ENCODE measurements at places on chromosomes 16 and 17.

DNA sequence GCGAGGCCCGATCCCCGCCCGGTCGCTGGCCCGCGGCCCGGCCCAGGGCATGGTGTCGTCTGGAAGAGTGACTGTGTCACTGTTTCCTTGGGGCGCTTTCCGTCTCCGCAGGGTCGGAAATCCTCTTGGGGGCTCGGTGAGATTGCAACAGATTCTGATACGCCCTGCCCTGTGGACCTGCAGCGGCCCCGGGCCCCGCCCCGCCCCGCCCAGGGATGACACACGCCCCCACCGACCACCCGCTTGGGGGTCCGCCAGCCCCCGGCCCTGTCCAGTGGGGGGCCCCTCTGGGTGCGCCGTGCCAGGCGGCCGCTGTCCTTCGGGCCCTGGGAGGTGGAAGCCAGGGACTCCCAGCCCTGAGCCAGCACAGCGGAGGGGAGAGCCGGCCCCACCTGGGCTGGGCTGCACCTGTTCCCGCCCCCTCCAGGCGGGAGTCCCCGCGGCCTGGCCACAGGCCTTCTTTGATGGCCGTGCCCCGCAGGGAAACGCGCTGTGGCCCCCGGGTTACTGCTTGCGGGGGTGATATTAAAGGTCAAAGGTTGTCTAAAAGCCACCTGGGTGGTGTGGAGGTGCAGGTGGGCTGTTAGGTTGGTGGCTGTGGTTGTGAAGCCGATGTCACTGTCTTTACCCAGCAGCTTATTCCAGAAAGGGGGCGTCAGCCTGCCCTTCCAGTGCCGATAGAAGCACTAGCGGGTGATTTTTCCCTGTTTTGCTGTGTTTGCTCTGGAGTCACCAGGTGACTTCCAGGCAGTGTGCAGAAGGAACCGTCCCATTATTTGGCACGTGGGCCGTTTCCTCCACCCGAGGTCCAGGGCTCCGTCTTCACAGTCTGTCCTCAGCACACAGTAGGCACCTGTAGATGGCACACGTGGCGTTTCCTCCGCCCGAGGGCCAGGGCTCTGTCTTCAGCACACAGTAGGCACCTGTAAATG, 752 bp downstream of the TBC1D24 start:
- peak; percentile 31 for DNase-seq

DNA sequence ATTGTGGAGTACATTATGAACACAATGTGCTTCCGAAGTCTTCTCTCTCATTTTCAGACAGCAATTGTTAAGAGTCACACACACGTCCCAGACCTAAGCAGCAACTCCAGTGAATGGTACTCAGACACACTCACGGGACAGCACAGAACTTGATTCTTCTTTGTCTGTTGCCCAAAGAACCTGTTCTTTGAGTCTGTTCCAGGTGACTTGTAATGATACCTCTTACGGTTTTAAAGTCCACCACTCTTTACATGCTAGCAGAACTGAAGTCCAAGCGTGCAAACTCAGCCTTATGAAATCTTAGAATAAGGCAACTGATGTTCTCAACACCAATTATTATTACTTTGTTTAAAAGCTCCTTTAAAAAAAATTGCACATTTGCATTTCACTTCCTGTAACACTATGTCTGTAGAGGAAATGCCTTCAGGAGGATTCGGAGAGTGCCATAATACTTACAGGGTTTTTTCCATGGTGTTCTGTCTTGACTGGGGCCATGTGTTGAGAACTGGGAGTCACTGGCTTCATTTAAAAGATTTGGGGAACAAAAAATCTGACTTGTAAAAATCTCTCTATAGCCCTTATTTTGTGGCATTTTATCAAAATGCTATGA, 48.1 kb downstream of the MARF1 start:
- DNase-seq = no peak

GRCh38 chr17:9880582-9880999, 24.5 kb downstream of the RCVRN start:
- DNase-seq = no peak

- DNase-seq = no peak
Observed at GRCh38 chr17:180381-181244, 837 bp downstream of the DOC2B start.

GRCh38 chr16:81321039-81321438, 6.3 kb downstream of the GAN start:
- DNase-seq = no peak

DNA sequence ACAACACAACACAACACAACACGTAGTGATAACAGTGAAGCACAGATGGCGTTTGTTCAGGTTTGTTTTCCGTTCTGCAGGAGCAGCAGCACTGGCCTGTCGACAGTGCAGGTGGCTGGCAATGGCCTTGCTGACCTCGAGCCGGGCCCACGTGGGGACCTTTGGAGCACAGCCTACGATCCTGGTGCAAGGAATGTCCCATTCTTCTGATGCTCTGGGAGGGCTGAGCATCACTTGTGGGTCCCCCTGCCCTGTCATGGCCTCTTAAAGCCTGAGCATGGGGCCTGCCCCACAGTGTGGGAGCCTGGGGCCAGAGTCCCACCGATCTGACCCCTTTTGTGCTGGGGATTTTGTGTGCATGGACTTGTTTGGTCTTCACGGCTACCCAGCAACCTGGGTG, 6.8 kb downstream of the MAP2K3 start:
- DNase-seq = no peak

DNA sequence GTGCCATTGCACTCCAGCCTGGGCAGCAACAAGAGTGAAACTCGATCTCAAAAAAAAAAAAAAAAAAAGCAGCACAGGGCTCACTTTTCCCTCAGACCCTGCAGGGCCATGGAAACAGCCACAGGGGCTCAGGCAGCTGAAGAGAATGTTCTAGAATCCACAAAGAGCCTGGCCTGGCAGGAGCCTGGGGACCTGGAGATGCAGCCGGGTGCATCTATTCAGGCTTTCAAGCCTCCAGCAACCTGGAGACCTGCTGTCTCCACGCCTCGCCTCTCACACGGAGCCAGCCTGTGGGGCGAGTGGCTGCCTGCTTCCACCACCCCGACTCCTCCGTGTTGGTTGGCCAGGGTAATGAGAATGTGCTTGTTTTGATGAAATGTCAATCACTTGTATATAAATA, 44.0 kb upstream of the MEAK7 start:
- no peak for DNase-seq

All from activated CD8-positive, alpha-beta memory T cell treated with anti-CD3 and anti-CD28 coated beads for 1 hour (primary cell).